Panc1 (cell line): ENCODE measurements at places on chromosomes 3 and 15. TPM values are rescaled to one million over a fixed set of nuclear protein-coding genes. Genes with fewer than 3 reads are reported as not detected.

The CLK3 gene
- 69.8 TPM for total RNA-seq

The LNP1 gene
- 1.8 TPM for total RNA-seq

The ZNF280D gene
- 21.5 TPM for total RNA-seq

The NEDD4 gene
- total RNA-seq: 18.8 TPM

The TLR9 gene
- not detected for total RNA-seq

The SPATA16 gene
- not detected for total RNA-seq

The DPPA2 gene
- total RNA-seq: not detected

The UBE3A gene
- 102 TPM for total RNA-seq

The GOLGA8H gene
- 1.5 TPM for total RNA-seq

The CSPG4 gene
- 17.5 TPM for total RNA-seq

DNA sequence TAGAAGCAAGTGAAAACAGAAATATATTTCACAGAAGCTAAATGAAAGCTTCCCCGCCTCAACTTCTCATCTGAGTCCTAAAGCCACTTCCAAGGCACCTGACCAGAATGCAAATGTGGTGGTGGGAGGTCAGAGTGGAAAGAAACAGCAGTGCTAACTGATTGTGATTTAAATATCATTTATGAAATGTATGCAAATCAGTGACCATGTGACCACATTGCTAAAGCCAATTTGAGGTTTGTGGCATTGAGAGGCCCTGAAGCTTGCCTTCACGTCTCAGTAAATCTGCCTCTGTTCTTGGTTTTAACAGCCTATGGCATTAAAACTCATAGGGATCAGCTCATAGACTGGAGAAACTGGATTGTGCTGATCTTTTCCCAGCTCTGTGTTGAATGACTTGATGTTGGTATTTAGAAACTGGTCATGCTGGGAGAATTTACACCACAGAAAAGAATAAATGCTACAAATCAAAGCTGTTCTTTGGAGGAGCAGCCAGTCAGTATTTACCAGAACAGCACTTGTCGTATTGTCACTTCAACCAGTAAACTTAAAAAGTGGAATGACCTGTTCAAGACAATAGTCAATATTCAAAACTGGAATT is 481.4 kb upstream of the ALCAM start:
- no peak for DNase-seq

DNA sequence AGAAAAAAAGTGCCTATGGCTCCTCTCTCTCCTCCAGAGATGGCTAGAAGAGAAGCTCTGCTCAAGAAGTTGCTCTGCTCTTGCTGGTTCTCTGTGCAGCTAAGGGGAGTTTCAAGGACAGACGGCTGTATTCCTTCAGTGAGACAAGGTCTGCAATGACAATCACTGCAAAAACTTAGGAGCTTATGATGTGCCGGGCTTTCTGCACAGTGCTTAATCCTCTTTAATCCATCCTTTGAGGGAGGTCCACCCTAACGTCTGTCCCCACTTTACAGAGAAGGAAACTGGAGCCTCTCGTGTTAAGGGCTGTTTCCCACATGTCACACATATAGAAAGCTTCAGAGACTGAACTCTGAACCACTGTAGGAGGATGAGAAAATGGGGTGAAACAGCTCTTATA is 260.6 kb downstream of the MEX3B start:
- DNase-seq: no peak

GRCh38 chr3:124532071-124532470 is 198.2 kb upstream of the UMPS start:
- DNase-seq: no peak

- DNase-seq: no peak
These were observed 505.9 kb upstream of the CFAP20DC start for GRCh38 chr3:59555593-59556315.

DNA sequence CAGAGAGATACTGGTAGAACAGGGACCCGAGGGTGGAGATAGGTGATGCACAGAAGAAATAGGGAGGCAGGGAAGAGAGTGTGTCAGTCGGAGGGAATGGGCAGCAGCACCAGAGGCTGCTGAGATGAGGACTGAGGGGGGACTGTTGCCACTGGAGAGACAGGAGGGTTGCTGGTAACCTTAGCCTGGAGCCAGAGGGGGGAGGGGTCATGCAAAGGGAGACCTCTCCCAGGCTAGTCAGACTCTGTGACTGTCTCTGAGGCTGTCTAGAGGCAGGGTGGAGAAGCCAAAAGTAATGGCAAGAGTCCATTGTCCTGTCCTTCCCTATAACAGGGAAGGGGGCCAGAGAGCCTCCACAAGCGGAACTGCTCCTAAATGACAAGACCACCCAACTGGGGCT is 2.1 kb upstream of the DLEC1 start:
- DNase-seq: no peak

- no peak for DNase-seq
These were observed 34.1 kb upstream of the NR2C2 start for GRCh38 chr3:14913071-14913925.

DNA sequence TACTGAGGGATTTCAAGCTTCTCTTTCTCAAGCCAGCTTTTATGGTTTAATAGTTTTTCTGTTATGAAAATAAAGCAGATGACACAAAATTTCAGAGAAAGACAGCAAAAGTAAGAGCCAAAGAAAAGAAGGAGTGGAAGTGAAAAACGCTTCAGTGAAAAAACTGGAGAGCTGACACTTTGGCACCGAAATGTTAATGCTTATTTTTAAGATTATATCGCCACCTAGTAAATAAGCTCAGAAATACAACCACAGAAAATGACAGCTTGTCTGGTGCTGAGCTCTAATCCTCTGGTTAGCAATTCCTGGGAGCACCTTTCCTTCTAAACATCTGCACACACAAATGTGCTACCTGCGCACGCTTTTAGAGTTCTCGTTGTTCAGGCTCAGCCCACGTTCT is 101.6 kb downstream of the ZPLD1 start:
- DNase-seq: peak; percentile 25

GRCh38 chr15:99365242-99365641 is 114.0 kb downstream of the LRRC28 start:
- no peak for DNase-seq

- DNase-seq: no peak
These were observed 190.7 kb downstream of the ZIC4 start for GRCh38 chr3:147215660-147216059.

DNA sequence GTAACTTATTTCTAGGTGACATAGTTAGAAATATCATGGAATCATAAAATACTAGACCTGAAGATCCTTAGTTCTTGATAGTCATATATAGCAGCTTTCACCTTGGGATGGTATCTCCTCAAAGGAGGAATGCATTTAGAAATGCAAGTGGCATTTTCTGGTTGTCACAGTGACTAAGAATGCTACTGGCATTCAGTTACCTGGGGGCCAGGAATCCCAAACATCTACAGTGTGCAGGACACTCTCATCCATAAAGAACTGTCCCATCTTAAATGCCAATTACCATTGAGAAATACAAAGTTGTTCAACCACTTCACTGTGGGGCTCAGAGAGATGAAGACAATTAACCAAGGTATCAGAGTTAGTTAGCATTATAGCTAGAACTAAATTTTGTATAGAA is 36.7 kb downstream of the MYH15 start:
- no peak for DNase-seq

DNA sequence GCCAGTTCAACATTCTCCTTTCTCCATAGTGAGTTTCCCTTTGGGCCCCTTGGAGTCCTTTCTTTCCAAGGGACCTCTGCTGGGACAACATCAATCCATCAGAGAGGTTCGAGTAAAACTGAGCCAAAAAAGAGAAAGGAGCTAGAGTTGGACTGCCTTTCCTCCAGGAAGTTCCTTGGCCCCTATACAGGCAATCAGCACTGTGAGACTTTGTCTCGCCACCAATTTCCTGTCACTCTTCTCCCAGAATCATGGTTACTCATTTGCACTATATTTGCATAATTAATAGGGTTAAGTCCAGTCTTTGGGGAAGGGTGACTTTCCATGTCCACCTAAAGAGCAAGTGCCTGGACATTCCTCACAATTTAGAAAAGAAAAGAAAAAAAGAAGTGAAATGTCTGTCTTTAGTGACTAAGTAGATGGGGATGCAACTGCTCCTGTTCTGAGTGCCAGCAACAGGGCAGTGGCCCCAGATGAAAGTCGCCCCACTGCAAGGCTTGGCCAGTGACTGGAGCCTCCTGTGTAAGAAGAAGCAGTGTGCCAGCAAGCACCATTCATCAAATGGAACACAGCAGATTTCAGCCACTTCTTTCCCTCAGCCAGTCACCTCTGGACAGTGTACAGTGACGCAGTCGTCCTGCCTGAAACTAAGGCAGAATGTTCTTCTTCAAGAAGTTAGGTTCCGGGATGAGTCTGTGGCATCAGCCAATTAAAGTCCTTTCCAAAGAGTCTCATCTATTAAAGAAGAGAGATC is 91.6 kb downstream of the FSIP1 start:
- DNase-seq: no peak

- DNase-seq: no peak
These were observed 41.3 kb upstream of the MUC4 start for GRCh38 chr3:195853036-195853435.

GRCh38 chr3:8736436-8736835 is 2.8 kb downstream of the CAV3 start:
- DNase-seq: no peak

DNA sequence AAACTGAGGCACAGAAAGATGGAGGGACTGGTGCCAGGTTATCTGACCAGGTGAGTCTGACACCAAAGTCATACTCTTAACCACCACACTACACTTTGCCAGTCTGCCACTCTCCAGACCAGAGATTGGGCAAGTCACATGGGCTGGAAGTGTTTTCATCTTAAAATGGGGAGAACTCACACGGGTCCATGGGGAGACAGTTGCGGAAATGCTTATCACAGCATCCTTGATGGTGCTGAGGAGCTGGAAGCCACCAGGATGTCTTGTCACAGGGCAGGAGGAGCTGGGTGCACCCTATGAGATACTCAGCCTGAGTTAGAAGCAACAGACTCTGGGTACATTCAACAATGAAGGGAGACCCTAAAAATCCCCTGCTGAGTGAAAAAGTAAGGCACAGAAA is 4.8 kb downstream of the GALNT15 start:
- DNase-seq: no peak

DNA sequence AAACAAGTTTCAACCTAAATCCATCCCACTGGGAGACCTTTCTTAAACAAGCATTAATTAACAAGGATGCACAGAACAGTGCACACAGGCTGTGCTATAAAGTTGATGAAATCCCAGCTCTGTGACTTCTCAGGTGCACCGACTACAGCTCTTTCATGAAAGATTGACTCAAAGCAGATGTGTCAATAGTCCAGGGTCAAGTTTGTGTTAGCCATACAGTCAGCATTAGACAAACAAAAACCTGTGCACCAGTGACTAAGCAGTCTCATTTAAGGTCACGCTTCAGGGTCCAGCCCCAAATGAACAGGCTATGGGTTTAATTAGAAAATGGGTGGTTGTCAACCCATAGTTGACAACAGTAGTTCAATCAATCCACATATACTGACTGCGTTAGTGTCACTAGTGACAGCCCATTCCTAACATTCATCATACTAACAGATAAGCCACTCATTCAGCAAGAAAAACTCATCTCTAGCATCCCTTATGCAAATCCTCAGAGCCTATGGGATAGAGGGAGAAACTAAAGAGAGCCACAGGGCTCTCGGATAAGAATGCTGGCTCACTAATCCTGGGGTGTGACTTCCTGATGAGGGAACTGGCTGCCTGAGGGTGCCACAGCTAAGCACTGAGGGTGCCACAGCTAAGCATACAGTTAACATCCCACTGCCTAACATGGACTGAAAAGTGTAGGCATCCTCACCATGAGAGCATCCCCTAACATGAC is 84.1 kb downstream of the WNT5A start:
- DNase-seq: peak; percentile 52

- DNase-seq: no peak
These were observed 3.4 kb upstream of the HHLA2 start for GRCh38 chr3:108292905-108293328.

DNA sequence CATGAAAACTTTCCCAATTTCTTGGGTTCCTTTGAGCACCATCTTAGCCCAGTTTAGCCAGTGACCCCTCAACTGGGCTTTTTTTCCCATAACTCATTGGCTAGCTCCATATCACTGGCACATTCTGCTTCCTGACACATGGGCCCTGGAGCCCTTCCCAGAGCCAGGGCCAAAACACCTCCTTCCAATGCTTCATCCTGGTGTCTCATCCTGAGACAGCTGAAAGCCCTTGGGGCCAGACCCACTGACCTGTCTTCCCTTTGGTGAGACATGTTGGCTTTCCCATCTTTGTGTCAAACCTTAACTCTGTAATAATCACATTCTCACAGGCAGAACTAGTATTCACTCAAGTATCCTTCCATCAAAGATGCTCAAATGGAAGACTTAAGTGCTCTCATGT is 82.6 kb upstream of the SMAD3 start:
- no peak for DNase-seq

DNA sequence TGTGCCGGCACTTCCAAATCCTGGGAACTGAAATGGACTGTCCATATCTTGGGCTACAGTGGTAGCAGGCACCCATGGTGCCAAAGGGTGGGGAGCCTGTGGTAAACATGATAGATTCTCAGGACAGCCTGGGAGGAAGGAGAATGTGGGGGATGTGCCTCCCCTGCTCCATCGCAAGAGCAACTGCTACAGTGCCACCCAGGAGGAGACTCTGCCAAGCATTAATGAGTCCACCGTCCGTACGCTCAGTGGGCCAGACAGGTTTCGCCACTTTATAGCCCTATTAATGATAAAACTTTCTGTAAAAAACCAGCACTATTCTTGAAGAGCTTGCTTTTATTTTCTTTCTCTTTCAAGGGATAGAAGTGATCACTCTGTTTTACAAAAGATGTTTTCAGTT is 75.2 kb downstream of the FMN1 start:
- no peak for DNase-seq

- DNase-seq: peak; percentile 64
These were observed 120.9 kb downstream of the SAMMSON start for GRCh38 chr3:70120357-70120966.
